GM23248 (cell line): ENCODE measurements at places on chromosomes 3 and 15. TPM values are rescaled to one million over a fixed set of nuclear protein-coding genes. Genes with fewer than 3 reads are reported as not detected.

The IL12A gene
- polyA plus RNA-seq: 1.6 and 2.2 TPM in 2 replicates

The CCDC13 gene
- polyA plus RNA-seq: 0.41 and 1.1 TPM in 2 replicates

The GRIP2 gene
- polyA plus RNA-seq: 0.14 TPM in 1 of 2 replicates, not detected in the other

The HTD2 gene
- 17.0 and 21.8 TPM in 2 replicates for polyA plus RNA-seq

The RLBP1 gene
- polyA plus RNA-seq: not detected in 2 replicates

The EBLN2 gene
- polyA plus RNA-seq: 0.58 and 1.7 TPM in 2 replicates

The RAB27A gene
- 9.0 and 9.1 TPM in 2 replicates for polyA plus RNA-seq

The ATP8B4 gene
- 0.89 and 1.1 TPM in 2 replicates for polyA plus RNA-seq

The LCTL gene
- 0.28 and 0.68 TPM in 2 replicates for polyA plus RNA-seq

The CCNDBP1 gene
- polyA plus RNA-seq: 100 and 104 TPM in 2 replicates

The SIDT1 gene
- polyA plus RNA-seq: not detected in 2 replicates

The GOLGA8T gene
- polyA plus RNA-seq: not detected in 2 replicates

The RASL12 gene
- polyA plus RNA-seq: not detected in 2 replicates

The ITGA11 gene
- polyA plus RNA-seq: 312 TPM in 2 replicates

The IL16 gene
- polyA plus RNA-seq: 0.53 and 0.94 TPM in 2 replicates

The CHAC1 gene
- 43.8 and 47.2 TPM in 2 replicates for polyA plus RNA-seq

The CAPN3 gene
- 1.8 and 2.2 TPM in 2 replicates for polyA plus RNA-seq

The AP3B2 gene
- polyA plus RNA-seq: 0.89 and 2.0 TPM in 2 replicates

The TMCO5A gene
- polyA plus RNA-seq: not detected in 2 replicates

The FBXW12 gene
- polyA plus RNA-seq: not detected in 2 replicates

The COLQ gene
- 0.29 and 0.93 TPM in 2 replicates for polyA plus RNA-seq

The TFRC gene
- 64.1 and 64.6 TPM in 2 replicates for polyA plus RNA-seq

The ZKSCAN7 gene
- polyA plus RNA-seq: 2.9 and 3.1 TPM in 2 replicates

The GOLGA8J gene
- polyA plus RNA-seq: not detected in 2 replicates

The SRPRB gene
- polyA plus RNA-seq: 99.4 and 102 TPM in 2 replicates

The RTP1 gene
- not detected in 2 replicates for polyA plus RNA-seq

The SERPINI2 gene
- polyA plus RNA-seq: not detected in 2 replicates

The RNF7 gene
- polyA plus RNA-seq: 233 and 234 TPM in 2 replicates

The ADAMTSL3 gene
- polyA plus RNA-seq: not detected in 2 replicates

The PLA2G4D gene
- not detected in 2 replicates for polyA plus RNA-seq

The DUSP7 gene
- 5.1 and 5.8 TPM in 2 replicates for polyA plus RNA-seq

The CFAP20DC gene
- 2.5 and 2.9 TPM in 2 replicates for polyA plus RNA-seq

The PDCD6IP gene
- 191 and 197 TPM in 2 replicates for polyA plus RNA-seq

The TP63 gene
- not detected in 2 replicates for polyA plus RNA-seq

The PLSCR5 gene
- polyA plus RNA-seq: not detected in 2 replicates

The PIGZ gene
- 7.6 and 9.6 TPM in 2 replicates for polyA plus RNA-seq

The NPAP1 gene
- polyA plus RNA-seq: not detected in 2 replicates

The NANOGP8 gene
- not detected in 2 replicates for polyA plus RNA-seq
